ENCODE measurements at places on chromosomes 11 and 22.

- DNase-seq = no peak
These were observed 108.2 kb downstream of the SIK3 start for GRCh38 chr11:116990061-116990473.

GRCh38 chr11:4092026-4092425 is 2.6 kb upstream of the RRM1 start:
- DNase-seq = peak; percentile 11

DNA sequence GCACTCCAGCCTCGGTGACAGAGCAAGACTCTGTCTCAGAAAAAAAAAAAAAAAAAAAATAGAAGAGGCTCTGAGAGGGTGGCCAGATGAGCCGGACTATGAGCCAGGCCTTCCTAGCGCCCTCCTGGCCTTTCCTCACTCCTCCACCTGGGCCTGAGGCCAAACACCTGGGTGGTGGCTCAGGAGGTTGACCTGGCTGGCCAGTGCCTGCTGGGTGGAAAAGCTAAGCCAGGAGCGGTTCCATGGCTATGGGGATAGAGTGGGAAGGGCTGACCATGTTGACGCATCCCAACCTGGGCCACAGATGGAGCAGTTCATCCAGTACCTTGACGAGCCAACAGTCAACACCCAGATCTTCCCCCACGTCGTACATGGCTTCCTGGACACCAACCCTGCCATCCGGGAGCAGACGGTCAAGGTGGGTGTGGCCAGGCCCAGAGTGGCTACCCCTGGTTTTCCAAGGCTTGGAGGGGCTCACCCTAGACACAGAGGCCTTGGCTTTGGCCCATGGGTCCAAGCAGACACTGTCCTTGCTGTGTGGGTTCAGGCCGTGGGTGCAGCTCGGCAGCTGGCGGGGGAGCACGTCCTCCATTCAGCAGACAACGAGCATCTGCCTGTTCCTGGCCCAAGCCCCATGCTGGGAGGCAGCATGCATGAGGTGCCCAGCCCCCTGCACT is 7.6 kb downstream of the SCYL1 start:
- DNase-seq = no peak

DNA sequence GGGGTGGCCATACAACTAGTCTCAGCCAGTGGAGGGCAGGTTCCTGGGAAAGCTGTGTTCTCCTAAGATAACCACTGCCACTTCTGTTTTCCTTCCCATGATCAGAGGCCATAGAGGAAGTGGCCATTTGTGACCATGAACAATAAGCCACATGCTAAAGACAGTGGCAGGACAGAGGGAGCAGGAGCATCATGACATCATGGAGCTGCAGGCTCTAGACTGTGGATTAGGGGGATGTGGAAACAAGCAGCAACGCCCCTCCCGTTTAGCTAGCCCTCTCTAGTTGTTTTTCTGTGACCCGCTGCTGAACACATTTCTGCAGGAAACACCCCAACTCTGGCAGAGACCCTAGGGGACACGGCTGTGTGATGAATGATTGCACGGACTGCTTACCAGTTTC is 195.0 kb upstream of the NECTIN1 start:
- DNase-seq = no peak

GRCh38 chr11:61472868-61473267 is 35.7 kb upstream of the LRRC10B start:
- DNase-seq = no peak

DNA sequence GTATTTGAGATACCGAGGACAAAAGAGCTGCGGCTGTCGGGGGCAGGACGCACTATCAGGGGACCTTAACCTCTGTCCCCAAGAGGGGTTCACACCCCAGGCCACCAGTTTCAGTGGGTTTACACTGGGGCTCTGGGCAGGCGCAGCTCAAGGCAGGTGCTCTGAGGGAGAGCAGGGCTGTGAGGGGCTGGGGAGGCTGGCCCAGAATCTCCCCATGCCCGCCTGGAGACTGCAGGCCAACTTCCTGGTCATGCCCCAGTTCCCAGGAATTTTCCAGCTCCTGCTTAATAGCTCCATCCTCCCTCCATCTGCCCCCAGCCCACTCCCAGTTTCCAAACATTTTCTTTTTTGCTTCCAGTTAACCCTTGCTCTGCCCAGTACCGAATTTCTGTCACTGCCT is 7.6 kb upstream of the PGA3 start:
- no peak for DNase-seq

GRCh38 chr22:30479981-30480380 is 8.2 kb upstream of the SEC14L3 start:
- DNase-seq = no peak

All from stimulated activated CD4-positive, alpha-beta T cell treated with anti-CD3 and anti-CD28 coated beads, Interleukin-4, amount 100 ng/mL, for 4 hours (primary cell).